ENCODE measurements at places on chromosomes 4 and X.

DNA sequence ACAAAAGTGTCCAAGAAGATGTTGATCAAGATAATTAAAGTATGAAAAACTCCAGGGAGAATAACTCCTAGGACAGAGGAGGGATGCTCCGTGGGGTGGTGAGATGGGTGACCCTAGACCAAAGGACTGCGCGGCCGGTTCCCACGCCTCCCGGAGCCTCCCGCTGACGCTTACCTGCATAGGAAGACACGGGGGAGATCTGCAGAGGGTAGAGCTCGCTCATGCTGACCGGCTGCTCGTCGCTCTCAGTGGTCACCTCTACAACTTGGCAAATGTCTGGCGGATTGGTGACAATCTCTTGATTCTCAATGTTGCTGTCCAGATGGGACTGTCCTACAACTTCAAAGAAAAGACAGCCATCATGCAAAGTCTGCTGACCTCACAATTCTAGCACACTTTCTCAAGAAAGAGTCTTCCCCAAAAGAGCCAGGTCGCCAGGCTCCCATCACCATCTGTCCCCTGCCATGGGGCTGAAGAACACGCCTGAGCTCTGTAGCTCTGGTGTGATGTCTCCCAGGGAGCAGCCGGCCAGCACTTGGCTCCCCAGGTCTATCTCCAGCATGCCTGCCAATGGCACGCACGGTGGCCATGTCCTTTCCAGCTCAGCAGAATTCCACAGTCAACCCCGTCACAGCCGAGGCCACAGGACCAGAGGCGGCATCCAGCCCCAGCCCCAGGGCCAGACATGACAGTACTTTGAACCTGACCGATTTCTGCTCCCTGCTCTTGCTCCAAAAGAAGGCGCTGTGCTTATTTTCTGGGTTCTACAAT is 75.4 kb downstream of the IRF2 start:
- DNase-seq, result no peak

GRCh38 chrX:65993915-65994460 is 45.9 kb downstream of the VSIG4 start:
- DNase-seq, result no peak

GRCh38 chr4:10019521-10020051 is 1.7 kb downstream of the SLC2A9 start:
- no peak for DNase-seq

- no peak for DNase-seq
Measured at GRCh38 chr4:41505161-41505661, 32.7 kb upstream of the LIMCH1 start.

DNA sequence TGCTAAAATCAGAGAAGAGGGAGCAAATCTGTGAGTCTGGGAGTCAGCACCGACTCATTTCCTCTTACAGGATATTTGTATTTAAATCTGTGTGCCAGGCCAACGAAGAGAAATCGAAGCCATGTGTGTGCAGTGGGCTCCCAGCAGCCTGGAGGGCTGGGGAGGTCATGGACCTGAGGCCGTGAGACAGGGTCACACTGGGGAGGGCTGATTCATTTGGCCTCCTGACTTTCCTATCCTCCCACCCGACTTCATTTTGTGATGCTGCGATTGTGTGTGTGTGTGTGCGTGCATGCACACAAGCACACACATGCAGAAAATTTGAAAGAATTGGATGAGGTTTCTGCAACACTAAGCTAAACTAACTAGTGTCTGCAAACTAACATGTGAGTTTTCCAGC is 48.7 kb upstream of the STX18 start:
- DNase-seq, result no peak

DNA sequence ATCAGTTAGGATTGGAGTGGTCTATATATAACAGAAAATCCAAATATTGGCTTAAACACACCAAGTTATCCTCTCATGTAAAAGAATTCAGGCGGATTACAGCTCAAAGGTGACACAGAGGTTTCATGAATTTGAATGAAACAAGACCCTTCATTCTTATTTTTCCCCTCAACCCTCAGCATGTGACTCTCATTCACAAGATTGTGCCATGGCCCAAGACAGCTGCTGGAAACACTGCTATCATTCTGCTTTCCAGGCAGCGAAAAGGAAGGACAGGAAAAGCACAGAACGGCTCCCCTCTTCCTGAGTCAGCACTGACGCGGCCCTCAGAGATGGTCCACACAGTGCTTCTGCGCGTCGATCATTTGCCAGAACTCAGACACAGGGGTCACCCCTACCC is 891.0 kb upstream of the FRG1 start:
- DNase-seq, result no peak

DNA sequence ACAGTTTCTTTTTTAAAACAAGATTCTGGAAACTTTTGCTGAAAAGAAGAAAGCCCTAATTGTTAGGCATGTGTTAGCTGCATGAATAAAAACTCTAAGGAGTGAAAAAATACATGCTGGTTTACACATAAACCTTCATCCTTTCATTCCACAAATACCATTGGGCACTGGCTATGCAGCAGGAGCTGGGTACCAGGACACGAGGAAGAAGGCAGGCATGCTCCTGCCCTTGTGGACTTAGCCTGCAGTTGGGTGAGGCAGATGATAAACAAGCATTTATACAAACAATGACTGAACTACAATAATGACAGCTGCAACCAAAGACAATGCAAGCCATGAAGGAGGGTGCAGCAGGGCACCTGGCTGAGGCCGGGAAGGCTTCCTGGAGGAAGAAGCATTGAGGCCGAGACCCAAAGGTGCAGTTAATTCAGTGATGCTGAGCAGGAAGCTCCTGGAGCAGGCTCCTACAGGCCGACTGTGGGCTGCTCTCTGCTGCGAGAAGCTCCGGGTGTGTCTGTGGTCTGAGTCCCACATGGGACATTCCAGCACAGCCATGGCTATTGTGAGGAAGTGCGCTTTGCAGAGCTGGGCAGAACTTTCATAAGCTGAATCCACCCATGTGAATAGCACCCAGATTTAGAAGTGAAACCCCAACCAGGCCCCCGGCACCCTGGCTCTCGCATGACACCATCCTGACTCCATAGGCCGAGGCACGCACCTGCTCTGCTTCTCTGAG is 44.0 kb upstream of the MXD4 start:
- DNase-seq, result no peak

- DNase-seq, result no peak
Measured at GRCh38 chrX:72330131-72330530, 24.4 kb upstream of the CITED1 start.

- DNase-seq, result no peak
Measured at GRCh38 chrX:17409566-17410290, 34.7 kb downstream of the NHS start.
